ENCODE measurements at places on chromosomes 11 and 22.

DNA sequence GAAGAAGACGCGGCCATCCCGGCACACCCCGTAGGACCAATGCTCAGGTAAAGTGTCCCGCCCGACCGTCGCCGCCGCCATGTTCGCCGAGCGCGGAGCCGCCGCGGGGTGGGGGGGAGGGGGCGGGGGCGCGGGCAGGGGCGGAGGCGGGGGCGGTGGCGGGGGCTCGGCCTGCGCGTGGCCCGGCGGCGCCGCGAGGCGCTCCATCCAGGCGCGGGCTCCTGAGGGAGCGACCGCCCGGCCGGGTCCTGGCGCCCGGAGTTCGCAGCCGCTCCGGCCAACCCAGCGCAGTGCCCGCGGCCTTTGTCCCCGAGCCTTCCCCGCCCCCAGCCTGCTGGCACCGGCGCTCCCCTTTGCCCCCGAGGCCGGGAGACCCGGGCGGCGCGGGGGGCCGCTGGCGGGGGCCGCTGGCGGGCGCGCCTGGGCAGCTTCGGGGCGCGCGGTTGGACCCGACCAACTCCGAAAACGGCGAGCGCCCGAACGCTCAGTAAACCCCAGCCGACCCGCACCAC lies at the start of gene PLEKHA7:
Gene PLEKHA7 (minus strand): TSS at position 94 of the 512 bp plus-strand sequence. CDS start 13 bp downstream, at position 81.
- DNase-seq: no peak

DNA sequence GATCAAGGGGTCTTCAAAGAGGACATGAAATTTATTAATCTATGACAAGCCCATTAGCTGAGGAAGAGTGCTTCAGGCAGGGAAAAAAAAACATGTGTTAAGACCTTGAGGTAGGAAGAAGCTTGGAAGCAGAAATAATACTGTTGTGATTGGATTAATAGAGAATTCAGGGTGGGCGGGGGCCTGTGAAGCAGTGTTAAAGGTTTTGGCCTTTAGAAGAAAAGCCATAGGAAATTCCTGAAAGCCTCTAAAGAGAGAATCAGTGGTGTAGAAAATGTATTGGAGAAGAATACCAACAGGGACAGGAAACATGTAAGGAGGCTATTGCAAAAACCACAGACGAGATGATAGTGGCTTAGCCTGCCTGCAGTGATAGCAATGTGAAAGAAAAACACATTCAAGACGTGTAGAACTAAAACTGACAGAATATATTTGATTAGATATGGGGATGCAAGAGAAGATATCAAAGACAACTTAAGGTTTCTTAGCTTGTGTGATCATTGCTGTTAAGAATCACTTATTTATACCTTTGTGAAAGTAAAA lies 404.4 kb upstream of the ANO3 start:
- no peak for DNase-seq

DNA sequence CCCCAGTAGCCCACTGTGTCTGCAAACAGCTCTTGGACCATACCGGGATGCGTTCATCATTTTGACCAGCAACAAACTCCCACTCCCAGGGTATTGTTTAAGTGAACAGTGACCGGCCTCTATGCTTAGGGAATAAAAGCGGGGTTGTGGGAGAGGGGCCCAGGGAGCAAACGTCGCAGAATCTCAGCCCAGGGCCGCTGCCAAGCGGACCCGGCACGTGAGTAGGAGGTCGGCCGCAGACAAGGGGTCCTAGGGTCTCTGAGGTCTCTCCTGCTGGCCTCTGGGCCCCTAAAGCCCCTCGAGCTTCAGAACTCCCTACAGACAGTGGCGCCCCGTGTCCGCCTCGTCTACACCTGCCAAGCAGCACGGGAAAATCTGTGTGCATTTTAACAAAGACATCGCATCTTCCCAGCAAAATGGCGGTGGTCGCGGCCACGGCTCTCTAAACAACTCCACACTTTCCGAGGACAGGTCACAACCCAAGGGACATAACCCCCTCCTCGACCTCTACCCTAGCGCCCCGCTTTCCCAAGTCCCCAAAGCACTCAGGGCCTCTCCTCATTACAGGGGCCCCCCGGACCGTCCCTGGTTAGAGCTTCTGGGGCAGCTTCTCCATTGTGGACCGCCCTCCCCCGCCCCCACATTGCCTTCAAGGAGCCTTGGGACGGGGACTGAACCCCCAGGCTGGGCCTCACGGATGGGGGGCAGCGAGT lies 3.9 kb upstream of the GCAT start:
- DNase-seq: no peak

DNA sequence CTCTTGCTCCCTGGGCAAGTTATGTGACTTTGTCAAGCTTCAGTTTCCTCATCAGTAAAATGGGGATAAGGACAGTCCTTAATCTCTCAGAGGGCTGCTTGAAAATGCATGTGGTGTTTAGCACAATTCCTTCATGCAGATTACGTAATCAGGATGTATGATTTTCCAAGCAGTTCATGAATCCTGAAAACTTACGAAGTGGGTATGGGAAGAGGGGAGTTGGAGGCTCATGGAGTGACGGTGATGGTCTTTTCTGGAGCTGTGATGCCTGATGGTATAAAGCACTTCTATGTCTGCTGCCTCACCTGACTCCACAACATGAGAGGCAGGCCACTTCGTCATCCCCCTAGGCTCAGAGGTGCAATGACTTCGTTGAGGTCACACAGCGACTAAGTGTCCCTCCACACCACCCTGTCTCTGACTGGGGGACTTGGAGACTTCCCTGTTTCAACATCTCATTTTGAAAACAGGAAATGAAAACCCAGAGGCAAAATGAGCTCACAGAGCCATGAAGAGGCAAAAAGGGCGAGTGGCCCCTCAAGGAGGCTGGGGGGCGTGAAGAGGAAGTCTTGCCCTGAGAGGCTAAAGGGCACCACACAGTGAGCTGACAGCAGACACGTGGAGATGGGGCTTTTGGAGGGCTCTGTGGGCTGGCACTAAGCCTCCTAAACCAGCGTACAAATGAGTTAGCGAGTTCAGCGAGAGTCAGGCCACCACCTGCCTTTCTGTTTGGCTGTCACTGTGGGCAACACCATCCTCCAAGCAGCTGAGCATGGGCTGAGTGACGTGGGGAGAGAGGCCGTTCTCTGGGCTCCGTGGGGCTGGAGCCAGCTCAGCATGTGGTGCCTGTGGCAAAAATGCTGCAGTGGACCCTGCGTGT lies 10.1 kb downstream of the MCM5 start:
- no peak for DNase-seq

DNA sequence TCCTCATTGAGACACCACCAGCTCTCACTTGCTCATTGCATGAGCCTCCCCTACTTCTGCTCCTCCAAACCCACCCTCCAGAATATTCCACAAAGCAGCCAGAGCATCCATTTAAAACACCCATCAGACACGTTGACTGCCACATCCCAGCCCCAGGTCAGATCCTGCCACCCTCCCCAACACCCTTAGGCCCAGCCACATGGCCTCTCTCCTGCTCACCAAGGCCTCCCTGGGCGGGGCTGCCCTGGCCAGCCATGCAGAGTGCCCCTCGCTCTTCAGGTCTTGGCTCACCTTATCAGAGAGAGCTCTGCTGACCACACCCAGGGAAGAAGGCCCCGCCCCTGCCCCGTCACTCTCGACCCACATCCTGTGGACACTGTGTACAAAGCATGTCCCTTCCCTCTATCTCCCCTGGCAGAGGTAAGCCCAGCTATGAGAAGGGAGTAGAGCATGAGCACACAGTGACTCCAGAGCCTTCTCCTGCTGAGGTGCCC lies 106.8 kb downstream of the MICAL3 start:
- peak; percentile 11 for DNase-seq

DNA sequence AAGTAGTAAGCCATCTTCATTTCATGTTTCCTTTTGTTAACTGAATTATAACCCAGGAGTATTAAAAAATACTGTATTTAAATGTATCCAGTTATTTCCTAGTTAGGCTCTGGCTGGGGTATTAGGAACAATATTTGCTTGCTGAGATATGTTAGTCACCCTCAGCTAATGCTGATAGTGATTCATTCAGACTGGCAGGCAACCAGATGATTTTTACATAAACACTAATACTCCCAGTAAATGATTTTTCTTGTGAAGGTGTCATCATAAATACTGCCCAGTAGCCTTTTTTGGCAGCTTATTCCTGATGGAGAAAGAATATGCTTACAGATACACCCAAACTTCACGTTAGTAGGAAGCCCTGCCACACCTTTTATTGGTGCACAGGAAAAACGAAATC lies 8.1 kb downstream of the YWHAH start:
- DNase-seq: no peak

- DNase-seq: no peak
These were observed 56.2 kb upstream of the RCN1 start for GRCh38 chr11:32034680-32035079.

DNA sequence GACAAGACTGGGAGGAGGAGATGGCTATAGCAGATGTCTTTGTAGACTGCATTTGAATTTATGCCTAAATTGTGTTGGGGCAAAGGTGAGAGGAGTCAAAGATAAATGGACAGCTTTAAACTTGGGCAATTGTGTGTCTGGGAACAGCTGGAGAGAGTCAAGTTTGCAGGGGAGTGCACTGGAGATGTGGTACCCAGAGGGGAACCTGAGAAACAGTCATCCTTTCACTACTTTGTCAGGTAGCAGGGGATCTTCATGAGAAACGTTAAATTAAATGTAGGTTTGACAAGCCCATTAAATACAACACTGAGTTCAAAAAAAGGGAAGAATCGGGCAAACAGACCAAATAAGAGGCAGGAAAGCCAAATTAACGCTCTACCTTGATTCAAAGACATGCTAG lies 277.7 kb downstream of the OPCML start:
- DNase-seq: no peak

- peak; percentile 75 for DNase-seq
These were observed 154.6 kb downstream of the MAML2 start for GRCh38 chr11:96188243-96189006.

DNA sequence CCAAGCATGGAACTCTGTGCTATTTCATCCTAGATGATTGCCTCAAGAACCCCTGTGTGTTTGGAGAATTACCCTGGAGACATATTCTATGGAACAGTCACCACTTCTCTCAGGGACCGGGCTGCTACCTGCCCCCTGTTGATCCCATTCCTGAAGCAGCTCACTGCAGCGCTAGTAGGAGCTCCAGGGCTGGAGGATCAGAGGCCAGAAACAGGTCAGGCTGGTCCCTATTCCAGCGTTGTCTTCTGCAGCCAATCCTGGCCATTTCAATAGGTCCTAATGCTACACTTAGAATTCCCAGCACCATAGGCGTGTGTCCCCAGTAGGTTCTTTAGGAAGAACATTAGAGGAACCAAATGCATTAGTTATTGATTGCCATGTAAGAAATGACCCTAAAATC lies 48.9 kb downstream of the BTG4 start:
- DNase-seq: no peak

DNA sequence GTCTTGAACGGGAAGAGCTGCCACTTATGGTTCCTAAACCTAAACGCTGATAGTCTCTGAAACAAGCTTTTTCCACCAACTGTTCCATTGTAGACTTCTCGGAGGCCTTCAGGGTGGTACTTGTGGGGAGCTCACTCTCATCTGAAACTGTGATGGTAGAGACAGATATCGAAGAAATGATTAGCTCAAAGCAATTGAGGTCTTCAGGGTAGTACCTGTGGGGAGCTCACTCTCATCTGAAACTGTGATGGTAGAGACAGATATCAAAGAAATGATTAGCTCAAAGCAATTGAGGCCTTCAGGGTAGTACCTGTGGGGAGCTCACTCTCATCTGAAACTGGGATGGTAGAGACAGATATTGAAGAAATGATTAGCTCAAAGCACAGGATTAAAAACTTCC lies 175.7 kb downstream of the SWAP70 start:
- no peak for DNase-seq

- DNase-seq: no peak
These were observed 122.3 kb downstream of the SHANK2 start for GRCh38 chr11:71130106-71130505.

GRCh38 chr22:34111210-34111824 lies 191.0 kb upstream of the LARGE1 start:
- DNase-seq: peak; percentile 48

DNA sequence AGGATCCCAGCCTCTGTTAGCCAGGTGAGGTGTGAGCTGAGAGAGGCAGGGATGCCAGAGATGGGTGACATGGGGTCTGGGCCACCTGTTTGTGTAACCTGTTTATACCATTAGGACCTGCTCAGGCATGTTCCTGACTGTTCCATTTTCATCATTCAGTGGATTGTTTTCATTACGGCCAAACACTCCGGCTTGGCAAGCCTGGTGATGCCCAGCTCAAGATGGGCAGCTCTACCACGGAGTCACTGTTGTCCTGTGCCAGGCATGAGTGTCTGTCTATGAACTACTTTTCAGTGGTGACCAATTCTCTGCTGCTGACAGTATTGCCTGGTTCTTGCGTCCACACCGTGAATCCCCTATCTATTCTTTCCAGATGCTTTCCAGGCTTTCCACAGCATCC lies 71.5 kb upstream of the SLC22A12 start:
- DNase-seq: no peak

DNA sequence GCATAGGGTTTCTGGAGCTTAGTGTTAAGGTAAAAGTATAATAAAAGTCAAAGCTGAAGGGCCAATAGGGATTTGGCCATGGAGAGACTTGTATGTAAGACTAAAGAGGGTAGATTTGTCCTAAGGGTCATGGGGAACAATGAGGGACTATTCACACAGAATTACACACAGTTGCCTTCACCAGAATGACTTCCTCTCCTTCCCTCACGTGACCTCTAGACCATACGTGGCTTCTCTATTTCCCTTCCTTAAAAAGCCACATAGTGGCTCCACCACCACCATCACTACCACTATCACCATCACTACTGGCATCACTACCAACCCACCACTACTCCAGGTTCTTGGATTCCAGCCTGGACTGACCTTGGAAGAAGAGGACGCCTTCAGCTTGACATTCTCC lies 2.8 kb downstream of the HPX start:
- DNase-seq: peak; percentile 23

GRCh38 chr11:93166194-93166593 lies 31.6 kb downstream of the SLC36A4 start:
- no peak for DNase-seq

DNA sequence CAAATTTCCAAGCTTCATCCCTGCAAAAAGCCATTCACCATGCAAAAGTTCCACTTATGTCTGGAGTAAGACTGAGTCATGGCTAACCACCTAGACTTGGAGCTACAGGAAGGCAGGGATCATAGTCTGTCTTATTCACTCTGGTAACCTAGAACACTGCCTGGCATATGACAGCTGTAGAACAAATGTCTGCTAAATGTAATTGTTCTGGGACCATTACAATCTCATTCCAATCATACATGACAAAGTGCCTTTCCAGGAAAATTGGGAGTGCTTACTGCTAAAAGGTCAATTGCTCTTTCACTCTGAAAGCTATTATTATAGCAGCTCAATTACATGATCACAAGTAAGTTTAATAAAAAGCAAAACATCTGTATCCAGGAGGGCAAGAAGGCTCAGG lies 99.1 kb upstream of the CHRM4 start:
- no peak for DNase-seq

DNA sequence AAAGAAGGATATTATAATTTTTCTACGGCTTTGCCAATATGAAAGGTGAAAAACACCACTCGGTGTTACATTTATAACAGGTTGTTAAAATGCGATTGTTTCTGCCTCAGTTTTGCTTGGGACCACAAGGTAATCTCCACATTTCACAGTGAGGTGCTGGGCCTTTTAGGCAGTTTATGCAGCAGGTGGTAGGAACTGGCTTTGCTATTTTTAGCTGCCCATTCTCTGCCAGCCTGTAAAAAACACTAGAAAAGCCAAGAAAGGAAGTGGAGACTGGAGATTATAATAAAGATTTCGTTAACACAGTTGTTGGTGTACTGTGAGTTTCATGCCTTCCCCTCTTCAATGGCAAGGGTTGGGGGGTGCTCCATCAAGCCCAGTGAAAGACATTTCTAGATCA lies 8.0 kb upstream of the MRPL16 start:
- DNase-seq: no peak

All from activated CD4-positive, alpha-beta T cell treated with anti-CD3 and anti-CD28 coated beads, Interleukin-2, Interleukin-6, amounts not matched to agents 100 ng/mL and 50 ng/mL, durations not matched to agents 16 hours and 8 hours (primary cell).